ENCODE measurements at places on chromosomes 6 and 20.

- no peak for DNase-seq
Measured at GRCh38 chr6:106882601-106883518, 91.7 kb downstream of the CD24 start.

GRCh38 chr6:90103056-90103800 lies 193.4 kb downstream of the BACH2 start:
- DNase-seq, result no peak

DNA sequence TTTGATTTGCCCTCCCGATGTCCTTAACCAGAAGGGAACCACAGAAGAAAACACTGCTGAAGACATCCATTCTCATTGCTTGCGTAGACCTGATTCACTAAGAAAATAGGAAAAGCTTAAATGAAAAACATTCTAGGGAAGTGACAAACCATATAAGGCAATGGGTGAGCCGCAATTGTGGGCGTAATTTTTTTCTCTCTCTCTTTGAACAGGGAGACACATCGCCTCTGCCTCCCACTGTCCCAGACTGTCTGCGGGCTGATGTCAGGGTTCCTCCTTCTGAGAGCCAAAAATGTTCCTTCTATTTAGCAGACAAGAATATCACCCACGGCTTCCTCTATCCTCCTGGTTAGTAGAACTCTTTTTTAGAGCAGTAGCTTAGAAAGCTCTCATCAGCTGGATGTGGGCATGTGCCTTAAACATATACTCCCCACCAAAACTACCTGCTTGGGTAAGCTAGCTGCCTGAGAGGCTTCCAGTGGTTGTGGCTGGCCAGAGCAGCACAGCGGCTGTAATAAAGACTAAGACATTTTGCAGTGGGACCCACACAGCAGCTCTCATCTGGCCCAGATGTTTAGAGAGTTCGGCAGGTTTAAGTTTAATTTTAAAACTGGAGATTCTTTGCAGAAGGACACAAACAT lies 22.7 kb upstream of the CTAGE9 start:
- DNase-seq, result no peak

- DNase-seq, result no peak
Measured at GRCh38 chr6:107864226-107865127, 40.4 kb upstream of the SCML4 start.

DNA sequence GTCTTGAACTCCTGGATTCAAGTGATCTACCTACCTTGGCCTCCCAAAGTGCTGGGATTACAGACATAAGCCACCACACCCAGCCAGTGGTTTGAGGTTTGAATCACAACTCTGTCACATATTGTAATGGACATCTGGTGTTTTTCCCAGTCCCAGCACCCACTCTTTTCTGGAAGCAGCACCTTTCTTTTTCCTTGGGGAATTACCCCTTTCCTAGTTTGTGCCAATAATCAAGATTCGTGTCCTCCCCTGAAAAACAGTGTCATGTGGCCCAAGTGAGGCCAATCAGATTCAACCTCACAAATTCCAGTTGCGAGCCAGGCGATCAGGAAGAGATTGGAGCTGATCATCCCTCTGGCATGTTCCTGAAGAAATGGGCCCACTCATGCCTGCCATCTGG lies 71.7 kb upstream of the SGK1 start:
- no peak for DNase-seq

GRCh38 chr20:34110025-34110744 lies 1.9 kb downstream of the EIF2S2 start:
- DNase-seq, result no peak

DNA sequence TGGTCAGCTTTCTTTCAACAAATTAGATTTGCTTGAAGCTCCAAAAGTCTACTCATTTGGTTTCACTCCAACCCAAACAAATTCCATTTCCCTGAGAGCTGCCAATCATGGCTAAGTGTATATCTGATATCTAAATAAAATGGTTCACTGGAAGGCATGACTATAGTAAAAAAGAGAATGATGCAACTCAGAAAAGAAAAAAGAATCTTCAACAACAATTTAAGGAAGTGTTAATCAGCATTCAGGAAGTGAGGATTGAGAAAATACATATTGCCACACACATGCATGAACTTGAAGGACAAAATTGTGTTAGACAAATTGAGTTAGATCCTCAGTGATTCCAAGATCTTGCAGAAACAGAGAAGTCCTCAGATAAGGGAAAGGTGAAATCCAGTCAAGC lies 972.9 kb upstream of the FLRT3 start:
- no peak for DNase-seq

- no peak for DNase-seq
Measured at GRCh38 chr6:21527731-21528130, 65.8 kb upstream of the SOX4 start.

DNA sequence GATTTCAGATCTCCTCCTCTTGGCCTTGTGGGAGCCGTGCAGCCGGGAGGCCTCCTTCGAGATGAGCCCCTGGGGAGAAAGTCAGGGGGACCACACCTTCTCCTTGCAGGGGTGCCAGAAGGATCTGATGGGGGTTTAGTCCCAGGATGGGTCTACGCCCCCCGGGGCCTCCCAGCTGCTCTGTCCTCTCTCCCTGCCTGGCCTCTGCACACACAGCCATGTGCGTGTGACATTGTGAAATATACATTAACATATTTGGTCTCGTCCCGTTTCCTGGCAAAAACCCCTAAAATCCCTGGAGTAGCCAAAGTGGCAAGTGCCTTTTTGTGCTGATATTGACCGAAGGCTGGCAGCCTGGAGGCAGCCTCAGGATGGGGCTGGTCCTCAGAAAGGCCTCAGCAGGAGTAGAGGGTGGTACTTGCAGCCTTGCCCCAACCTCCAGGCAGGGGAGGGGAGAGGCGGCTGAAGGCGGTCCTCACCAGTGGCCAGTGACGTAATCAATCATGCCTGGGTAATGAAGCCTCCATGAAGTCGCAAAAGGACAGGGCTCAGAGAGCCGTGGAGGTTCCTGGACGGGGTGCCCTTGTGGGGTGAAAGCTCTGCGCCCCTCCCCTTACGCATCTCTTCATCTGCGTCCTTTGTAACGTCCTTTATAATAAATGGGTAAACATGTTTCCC lies 5.1 kb upstream of the HELZ2 start:
- DNase-seq, result no peak

GRCh38 chr20:53582574-53583351 lies 10.9 kb downstream of the ZNF217 start:
- no peak for DNase-seq

DNA sequence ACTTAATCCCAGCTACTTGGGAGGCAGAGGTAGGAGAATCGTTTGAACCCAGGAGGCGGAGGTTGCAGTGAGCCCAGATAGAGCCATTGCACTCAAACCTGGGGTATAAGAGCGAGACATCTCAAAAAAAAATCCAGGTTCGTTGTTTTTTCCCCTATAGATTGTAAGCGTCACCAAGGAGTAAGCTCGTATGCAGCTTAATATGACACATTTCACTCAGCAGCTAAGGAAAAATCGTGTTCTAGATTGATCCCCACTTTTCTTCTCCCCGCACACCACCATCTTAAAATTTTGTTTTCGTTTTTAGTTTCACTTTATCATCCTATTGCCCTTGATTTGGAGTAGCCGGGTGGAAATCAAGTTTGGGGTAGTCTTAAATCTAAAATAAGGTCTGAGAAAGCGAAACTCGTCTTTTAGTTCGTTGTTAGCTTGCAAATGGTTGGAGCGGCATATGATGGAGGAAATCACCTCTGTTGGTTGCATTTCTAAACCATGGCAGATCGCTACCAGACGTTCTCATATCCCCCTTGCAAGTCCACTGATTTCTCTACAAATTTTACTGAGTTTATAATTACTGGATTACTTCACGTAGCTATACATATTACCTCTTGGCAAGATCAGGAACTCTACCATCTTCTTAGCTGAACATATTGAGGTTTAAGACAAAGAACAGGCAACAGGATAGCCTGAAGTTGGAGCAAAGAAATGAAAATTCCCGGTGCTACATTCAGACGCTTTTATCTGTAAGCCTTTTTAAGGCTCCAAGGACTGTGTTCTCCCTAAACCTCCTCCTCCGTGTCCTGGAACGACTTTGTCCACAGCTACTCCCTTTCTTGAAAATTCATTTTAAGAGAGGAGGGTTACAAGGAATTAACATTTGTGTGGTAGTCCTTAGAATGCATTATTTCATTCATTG lies 91.1 kb upstream of the BTN3A2 start:
- no peak for DNase-seq
